ENCODE measurements at places on chromosomes 6 and 20. TPM values are rescaled to one million over a fixed set of nuclear protein-coding genes. Genes with fewer than 3 reads are reported as not detected.

- DNase-seq = no peak
Measured at GRCh38 chr20:21601799-21602198, 87.9 kb upstream of the NKX2-2 start.

DNA sequence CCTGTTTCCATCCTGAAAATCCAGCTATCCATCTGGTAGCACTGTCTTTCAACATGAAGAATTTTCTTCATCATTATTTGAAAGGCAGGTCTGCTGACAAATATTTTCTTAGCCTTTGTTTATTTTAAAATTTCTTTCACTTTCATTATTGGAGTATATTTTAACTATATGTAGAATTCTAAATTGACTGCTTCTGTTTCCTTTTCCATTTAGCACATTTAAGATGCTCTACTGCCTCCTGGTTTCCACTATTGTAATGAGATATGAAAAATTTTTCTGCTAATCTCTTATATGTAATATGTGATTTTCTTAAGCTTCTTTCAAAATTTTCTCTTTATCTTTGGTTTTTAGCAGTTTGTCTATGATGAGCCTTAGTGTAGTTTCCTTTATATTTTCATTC, 97.3 kb downstream of the TBC1D32 start:
- DNase-seq = no peak

DNA sequence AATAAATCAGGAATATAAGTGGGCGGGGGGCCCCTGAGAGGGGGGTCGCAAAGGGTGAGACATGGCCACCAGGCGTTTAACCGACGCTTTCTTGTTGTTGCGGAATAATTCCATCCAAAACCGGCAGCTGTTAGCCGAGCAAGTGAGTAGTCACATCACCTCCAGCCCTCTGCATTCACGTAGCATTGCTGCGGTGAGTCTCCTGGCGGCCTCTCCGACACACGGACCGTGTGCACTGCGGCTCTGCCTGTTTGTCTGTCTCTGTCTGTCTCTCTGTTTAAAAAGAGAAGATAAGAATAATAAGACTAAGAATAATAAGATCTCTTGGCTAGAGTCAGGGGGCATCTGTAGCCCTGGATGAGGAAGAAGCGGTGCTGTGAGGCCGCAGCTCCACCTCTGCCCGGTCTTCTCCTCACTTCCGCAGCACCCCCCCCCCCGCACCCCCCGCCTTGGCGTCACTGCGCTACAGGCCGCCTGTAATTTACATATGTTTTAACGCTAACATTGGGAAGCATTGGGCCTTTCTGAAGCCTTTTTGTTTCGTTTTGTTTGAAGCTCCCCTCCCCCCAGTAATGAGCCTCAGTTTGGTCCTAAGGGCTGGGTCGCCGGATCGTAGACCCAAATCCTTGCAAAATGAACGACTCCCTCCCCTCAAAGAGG, 993 bp downstream of the STX16 start:
- DNase-seq = peak; percentile 76

GRCh38 chr20:15039088-15039752, 701.8 kb upstream of the FLRT3 start:
- DNase-seq = peak; percentile 77

- DNase-seq = no peak
Measured at GRCh38 chr6:168583821-168584220, 142.8 kb downstream of the SMOC2 start.

GRCh38 chr6:122454673-122455072, 16.9 kb downstream of the SERINC1 start:
- no peak for DNase-seq

GRCh38 chr6:108438918-108439317, 121.8 kb upstream of the FOXO3 start:
- DNase-seq = no peak

DNA sequence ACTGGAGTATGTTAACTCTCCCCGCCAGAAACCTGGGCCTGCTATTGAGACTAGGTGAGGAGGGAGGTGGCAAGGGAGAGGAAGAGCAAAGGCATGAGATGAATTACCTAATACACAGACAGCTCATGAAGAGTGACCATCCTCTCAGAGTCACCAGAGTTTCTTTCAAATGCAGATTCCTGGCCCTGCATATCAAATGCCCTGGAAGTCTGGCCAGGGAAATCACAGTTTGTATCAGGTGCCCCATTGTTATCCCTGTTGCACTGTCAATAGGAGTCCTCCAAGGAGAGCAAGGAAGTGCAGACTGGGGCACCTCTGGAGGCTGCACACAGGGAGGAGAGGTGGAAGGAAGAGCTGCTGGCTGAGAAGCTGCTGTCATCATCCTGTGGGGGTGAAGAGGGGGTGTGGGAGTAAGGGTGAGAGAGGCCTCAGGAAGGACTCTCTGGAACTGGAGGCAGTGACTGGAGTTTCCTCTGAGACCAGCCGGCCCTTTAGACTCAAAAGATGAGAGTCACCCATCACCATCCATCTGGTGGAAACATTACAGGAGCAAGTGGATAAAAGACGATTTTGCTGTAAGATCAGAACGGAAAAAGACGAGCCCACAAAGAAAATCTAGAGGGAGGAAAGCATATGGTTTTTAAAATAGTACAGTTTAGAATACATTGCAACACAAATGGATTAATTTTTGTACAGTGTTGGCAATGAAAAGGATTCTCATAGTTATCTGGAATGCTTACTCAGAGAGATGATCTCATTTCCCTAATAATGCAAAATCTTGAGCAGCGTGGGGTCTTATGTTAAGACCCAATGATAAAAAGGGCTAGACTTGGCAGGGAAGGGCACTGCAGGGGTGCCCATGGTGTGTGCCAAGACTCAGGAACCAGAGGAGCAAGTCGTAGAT, 268.1 kb downstream of the UST start:
- no peak for DNase-seq

- DNase-seq = no peak
Measured at GRCh38 chr6:158629367-158630221, 14.9 kb downstream of the DYNLT1 start.

DNA sequence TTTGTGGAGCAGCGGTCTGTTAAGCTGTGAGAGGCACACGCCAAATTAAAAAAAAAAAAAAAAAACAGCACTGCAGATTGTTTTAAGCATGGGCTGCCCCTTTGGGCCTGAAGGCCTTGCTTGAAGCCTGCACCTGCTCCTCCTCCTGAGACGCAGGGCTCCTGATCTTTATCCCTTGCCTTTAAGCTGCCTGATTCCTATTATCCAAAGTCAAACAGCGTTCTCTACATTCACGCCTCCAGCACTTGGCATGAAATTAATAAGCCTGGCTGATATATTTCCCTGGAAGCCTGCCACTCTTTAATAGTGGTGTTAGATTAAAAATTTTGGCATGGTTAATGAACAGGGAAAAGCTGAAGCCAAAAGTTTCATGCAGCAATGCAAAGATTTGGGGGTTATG, 163.9 kb downstream of the FAXC start:
- no peak for DNase-seq

- DNase-seq = no peak
Measured at GRCh38 chr6:110359556-110359955, 1.4 kb upstream of the METTL24 start.

DNA sequence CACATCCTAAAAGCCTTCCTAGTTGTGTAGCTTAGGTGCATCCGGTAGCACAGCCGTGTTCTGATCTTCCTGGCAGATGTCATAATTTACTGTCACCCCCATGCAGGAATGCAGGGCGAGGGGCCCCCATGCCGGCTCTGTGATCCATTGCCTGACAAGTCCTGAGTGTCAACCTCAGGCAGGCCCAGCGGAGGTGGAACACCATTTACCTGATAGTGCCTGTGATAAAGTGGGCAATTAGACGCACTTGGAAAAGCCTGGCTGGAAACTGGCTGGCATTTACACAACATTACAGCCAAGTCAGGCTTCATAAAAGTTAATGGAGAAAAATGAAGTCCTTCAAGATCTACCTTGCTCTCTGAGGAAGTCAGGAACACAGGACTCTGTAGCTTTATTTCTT, 521.4 kb upstream of the JAG1 start:
- peak; percentile 67 for DNase-seq

GRCh38 chr20:63876489-63877036, 11.5 kb downstream of the TPD52L2 start:
- no peak for DNase-seq

DNA sequence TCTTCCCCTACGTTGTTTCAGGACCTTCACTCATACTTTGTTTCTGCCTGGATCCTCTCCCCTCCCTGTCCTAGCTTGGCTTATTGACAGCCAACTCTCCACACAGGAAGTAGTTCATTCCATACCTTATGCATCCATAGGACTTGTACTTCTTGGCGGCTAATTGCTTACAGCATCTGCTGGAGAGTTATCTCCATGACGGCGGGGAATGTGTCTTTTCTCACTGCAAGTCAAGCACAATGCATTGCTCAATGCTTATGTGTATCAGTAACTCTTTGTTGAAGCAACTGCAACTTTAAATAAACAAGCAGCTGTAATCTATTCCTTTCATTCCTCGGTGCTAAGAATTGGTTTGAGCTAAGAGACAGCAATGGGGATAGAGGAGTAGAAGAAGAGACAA, 551.3 kb upstream of the EPHA7 start:
- no peak for DNase-seq

- no peak for DNase-seq
Measured at GRCh38 chr6:141531040-141531439, 601.7 kb upstream of the GJE1 start.

DNA sequence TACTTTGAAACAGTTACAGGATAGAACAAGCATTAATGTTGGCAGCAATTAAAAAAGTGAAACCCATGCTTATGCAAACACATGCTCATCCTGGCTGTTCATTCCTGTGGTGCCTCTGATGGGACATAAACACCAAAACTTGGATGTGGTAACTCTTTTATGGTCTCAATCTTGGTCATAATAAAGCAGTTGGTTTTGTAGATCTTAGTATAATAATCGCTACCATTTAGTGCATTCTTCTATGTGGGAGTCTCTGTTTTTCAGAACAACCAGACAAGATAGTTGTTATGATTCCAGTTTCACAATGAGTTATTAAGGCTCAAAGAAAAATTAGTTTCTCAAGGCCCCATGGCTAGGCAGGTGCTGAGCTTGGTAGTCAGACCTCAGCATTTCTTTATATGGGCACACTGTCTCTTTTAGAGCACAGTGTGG, 184.0 kb downstream of the UTRN start:
- DNase-seq = no peak

- DNase-seq = no peak
Measured at GRCh38 chr6:44020148-44020547, 107.1 kb downstream of the MRPL14 start.

GRCh38 chr6:162899148-162899547, 171.4 kb downstream of the PACRG start:
- no peak for DNase-seq

- no peak for DNase-seq
Measured at GRCh38 chr6:17484201-17484849, 90.9 kb downstream of the CAP2 start.

DNA sequence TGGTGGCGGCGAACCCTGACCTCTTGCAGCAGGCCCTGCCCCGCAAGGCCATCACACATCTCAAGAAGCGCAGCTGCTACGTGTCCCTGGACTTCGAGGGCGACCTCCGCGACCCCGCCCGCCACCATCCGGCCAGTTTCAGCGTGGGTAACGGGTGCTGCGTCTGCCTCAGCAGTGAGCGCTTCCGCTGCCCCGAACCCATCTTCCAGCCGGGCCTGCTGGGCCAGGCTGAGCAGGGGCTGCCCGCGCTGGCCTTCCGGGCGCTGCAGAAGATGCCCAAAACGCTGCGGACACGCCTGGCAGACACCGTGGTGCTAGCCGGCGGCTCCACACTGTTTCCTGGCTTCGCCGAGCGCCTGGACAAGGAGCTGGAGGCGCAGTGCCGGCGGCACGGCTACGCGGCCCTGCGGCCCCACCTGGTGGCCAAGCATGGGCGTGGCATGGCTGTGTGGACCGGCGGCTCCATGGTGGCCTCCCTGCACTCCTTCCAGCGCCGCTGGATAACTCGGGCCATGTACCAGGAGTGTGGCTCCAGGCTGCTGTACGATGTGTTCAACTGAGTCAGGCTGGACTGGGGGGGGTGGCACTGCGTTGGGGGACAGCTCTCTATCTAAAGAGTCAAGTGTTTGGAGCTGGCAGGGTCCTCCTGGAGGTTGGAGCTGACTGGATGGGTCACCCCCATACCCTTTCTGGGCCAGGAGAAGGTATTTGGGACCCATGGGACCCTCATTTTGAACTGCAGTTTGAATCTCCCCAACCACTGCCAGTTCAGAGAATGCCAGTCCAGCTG, 1.1 kb downstream of the ACTL10 start:
- DNase-seq = peak; percentile 59

- DNase-seq = no peak
Measured at GRCh38 chr6:7727086-7727945, 1.4 kb downstream of the BMP6 start.

DNA sequence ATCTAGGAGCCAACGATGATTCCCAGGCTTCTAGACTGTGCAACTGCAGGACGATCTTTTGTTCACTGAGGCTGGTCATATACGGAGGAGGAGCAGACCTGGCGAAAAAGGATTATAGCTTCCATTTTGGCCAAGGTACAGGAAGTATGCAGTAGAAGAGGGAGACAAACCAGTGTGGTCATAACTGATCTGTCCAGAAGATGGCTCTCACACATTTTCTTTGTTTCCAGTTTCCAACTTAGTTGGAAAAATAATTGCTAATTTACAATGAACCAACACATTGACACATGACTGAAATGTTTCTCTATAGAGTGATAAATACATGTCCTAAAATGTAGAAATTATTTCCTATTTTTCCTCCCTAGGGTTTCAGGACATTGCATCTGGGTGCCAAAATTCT, 364.1 kb upstream of the BTBD3 start:
- no peak for DNase-seq

DNA sequence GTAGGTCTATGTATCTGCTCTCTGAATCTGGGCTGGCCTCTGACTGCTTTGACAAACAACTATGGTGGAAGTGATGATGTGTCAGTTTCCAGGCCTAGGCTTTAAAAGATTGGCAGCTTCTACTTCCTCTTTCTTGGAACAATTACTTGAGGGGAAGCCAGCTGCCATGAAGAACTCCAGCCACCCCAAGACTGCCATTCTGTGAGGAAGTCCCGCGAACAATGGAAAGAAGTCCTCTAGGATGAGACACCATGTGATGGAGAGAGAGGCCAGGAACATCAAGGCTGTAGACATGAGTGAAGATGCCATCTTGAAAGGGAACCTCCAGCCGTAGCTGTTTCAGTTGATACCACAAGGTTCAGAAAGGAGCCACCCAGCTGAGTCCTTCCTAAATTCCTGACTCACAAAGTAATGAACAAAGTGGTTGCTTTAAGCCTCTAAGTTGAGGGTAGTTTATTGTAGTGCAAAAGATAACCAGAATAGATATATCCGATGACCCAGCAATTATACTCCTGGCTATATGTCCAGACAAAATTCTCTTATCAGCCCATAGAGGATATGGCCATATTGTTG, 15.3 kb upstream of the TCF15 start:
- DNase-seq = no peak

DSP gene
- polyA plus RNA-seq = 94.7 TPM

SLC32A1 gene
- polyA plus RNA-seq = 2.3 TPM

REM1 gene
- polyA plus RNA-seq = 0.34 TPM

OPN5 gene
- 1.5 TPM for polyA plus RNA-seq

SLC12A5 gene
- 3.0 TPM for polyA plus RNA-seq

TGIF2 gene
- 56.4 TPM for polyA plus RNA-seq

PDCD2 gene
- polyA plus RNA-seq = 71.6 TPM

C6orf141 gene
- polyA plus RNA-seq = 1.0 TPM

PCK1 gene
- polyA plus RNA-seq = 16.6 TPM

INSM1 gene
- polyA plus RNA-seq = not detected

Measured in renal pelvis (tissue), 12 donors.